ENCODE measurements at places on chromosomes 1 and 21.

DNA sequence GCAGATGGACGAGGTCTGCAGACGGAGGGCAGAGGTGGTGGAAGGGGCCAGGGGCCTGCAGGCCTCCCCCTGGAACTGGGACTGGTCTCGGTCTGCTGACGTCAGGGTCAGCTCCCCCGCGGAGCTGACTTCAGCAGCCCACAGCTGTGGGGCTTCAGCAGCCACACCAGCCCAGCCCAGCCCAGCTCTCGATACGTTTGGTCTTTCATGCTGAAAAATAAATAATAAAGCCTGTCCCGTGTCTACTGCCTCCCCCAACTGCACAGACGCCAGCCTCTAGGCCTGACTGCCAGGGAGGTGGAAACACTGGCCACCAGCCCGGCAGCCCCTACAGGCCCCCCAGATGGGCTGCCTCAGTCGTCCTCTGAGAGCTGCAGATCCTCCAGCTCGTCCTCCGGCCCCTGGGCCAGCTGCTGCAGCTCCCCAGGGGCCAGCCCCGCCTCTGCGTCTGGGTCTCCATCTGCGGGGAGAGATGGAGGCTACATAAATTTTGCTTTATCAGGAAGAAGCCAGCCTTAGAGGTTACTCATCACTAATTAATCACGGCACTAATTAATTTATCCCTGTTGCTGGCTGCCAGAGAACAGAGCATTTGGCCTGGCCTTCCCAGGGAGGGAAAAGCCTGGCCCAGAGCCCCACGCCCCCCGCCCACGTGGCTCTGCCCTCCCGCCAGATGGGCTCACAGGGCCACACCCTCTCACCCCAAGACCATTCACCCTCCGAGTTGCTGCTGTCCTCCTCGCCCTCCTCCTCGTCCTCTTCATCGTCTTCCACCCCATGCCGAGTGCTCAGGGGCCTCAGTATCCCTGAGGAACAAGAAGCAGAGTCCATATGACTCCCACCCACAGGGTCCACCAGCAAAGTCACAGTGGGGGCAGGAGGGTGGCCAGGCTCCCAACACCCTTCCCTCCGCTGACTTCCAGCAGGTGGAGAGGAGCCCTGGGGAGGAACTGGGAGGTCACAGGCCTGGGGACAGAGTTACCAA lies 14.4 kb downstream of the NOC2L start:
- no peak for DNase-seq

GRCh38 chr1:38059635-38060250 lies 13.2 kb upstream of the POU3F1 start:
- DNase-seq, result no peak

DNA sequence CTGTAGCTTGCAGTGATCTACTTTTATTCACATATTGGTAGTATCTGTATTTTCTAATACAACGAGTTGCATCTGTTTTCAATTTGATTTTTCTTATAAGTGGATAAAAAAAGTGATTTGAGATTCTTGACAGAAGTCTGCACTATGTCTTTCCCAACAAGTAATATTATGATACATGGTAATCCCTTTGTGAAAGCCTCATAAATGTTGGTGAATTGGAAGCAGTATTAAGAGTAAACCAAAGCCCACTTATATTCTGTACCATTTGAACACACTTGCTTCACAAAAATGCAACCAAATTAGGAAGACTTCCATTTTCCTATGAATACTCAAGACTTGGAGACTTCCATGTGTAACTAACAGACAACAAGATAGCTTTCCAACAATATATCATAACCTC lies 172.0 kb downstream of the HMCN1 start:
- no peak for DNase-seq

GRCh38 chr1:93815366-93816110 lies 63.5 kb downstream of the DNTTIP2 start:
- DNase-seq, result no peak

DNA sequence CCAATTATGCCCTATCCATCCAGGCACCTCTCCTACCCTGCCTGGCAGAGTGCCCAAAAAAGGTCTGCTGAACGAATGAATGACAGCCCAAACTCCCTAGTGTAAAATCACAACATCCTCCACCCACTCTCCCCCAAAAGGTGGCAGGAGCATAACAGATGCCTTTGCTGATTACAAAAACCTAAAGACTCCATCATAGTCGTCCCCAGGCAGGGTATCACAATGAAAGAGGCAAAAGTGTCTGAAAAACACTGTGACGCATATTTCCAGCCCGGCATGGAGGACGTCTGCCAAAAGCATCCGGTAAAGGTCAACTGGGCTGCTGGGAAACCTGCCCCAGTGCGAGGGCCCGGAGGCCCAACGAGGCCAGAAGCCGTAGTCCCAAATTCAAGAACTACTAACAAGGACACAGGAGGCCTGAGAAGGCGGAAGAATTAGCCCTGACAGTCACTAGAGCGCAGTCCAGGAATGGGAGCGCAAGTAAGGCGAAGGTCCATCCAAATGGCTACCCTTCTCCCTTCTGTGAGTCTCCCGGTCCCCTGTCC lies 576 bp downstream of the SMIM12 start:
- no peak for DNase-seq

- DNase-seq, result no peak
Measured at GRCh38 chr21:34105947-34106541, 32.7 kb downstream of the MRPS6 start.

DNA sequence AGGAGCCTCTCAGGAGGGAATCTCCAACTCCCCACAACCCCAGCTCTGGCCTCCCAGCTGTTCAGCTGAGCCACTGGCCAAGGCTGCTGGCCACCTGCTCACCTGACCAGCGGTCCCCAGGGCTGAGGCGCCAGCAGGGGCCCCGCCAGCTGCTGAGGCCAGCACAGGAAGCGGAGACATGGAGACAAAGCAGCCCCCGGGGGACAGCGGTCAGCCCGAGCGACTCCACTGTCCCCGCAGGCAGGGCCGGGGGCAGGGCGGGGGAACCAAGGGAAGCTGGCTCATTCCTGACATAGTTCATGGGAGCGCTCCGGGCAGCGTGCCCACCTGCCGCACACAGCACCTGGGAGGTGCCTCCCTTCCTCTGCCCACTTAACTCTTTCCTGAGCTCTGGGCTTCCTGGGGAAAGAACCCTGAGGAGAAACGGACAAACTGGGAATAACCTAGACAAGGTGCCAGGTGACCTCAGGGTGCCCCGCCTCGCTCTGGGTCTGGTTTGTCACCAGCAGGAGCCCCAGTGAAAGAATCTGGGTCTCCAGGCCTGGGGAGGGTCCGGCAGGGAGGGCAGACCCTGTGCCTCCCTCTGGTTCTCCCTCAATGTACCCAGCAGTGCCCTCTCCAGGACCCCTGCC lies 10.7 kb downstream of the EPHA2 start:
- no peak for DNase-seq

GRCh38 chr1:93079685-93080141 lies 630 bp downstream of the MTF2 start:
- no peak for DNase-seq

- no peak for DNase-seq
Measured at GRCh38 chr1:33329600-33330305, 8.9 kb upstream of the A3GALT2 start.

DNA sequence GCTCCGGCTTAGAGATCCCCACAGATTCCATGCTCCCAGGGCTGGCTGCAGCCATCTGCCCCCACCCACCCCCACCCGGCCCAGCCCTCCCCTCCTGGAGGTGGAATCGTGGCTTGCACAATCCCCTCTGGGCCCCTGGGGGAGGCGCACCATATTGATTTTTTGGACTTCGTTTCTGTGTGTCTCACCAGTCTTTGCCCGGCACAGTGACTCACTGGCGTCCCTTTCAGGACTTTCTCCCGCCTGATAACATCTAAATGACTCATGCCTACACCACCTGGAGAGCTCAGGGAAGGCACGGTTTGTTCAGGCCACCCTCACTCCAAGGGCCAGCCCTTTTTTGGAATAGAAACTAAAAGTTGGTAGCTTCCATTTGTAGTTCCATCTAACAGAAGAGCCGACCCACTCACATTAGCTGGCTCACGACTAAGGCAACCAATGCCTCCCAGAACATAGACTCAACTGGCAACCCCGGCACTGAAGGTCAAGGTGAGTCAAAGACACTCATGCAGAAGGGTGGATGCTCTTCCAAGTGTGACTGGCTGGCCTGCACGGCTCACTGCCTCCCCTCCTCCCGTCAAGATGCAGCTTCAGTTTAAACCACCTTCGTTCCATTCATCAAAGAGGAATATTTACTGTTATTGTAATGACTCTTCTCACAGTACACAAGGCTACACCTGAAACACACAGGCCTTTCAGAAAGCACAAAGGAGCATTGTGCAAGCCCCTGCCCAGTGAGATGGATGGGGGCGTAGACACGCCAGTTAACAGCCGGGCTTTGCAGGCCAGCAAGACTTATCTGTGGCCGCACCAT lies 18.1 kb upstream of the ETS2 start:
- DNase-seq, result no peak

GRCh38 chr1:119544165-119544762 lies 37.3 kb downstream of the HSD3B1 start:
- no peak for DNase-seq

DNA sequence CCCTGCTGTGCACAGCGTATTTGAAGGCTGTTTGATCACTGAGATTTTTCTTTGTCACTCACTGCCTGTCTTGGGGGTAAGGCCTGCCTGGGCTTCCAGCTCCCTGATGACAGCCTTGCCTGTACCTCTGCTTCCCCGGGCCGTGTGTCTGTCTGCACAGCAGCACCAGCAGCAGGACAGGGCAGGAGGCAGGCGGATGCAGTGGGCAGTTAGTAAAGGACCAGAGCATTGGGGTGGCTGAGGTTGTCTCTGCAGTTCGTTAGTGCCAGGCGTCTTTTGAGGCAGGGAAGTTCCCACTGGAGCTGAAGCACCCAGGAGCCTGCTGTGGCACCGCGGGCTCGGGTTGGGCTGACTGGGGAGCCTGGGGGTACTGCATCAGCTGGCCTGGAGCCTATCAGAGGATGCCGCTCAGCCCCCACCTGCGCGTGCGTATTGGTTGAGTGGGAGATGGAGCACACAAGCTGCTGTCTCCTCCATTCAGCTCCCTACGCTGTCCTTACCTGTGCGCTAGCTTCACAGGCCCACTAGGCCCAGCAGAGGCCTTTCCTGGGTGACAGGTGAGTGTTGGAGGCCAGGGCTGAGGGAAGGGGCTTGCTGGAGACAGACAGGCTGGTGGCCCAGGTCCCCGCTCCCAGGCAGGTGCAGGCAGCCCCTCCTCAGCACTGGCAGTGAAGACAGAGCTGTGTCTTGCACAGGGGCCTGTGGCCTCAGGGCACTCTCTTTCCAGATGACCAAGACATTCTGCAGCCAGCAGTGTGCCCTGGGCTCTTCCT lies 28.2 kb downstream of the SNAP47 start:
- no peak for DNase-seq

DNA sequence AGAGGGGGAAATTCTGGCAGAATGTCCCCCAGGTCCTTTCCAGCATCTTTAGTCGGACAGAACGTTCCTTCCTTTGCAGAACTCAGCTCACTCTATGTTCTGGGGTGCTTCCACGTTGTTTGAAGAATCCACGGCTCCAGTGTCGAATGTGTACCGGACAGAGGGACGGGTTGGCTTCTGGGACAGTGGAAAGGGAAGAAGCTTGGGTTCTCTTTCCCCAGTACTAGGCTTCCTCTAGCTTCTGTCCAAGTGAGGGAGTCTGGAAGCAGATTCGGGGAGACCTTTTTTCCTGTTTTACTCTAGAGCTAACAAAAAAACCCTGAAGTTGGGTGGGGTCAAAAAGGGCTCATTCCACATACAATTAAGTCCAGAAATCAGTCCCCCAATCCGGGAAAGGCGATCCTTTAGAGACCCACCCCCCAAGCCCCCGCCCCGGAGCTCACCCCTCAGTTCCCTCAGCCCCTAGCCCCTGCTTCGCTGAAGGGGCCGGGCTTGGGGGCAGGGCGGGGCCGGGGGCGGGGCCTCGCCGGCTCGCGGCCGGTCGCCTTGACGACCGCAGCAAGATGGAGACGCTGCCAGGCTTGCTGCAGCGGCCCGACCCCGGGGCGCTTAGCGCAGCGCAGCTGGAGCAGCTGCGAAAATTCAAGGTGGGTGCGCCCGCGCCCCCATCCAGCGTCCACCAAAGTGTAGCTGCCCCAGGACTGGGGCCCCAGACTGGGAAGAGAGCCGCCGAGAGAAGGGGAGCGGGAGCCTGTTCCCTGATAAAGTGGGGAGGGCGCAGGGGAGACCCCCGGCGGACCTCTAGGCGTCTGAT lies at the start of gene RIIAD1:
RIIAD1 (plus strand) TSS at position 549 of the 814 bp plus-strand sequence; CDS start at position 564, 15 bp downstream.
- DNase-seq, result peak; percentile 16

DNA sequence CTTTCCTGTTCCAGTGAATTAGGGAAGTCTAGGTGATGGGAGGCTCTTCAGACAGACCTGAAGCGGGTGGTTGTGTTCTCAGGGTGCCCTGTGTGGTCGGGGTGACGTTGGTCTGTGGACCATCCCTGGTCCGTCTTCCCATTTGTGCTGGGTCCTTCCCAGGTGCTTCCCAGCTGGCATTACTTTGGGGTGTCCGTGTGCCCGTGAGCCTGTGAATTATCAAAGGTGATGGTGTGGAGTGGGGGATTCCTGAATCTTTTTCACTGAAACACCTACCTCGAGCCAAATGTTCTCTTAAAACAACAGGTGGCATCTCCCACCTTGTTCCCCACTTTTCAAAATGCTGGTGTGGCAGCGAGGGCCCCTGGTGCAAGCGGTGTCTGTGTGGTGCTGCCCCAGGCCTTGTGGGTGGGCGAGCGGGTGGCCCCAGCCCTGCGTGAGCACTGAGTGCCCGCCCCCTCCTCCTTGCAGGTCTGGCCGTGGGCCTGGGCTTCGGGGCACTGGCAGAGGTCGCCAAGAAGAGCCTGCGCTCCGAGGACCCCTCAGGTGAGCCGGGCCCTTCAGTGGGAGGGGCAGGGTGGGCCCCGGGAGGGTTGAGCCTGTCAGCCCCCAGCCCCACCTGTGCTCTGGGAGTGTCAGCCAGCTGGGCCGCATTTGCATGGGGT lies 37.0 kb downstream of the COQ8A start:
- DNase-seq, result no peak

- no peak for DNase-seq
Measured at GRCh38 chr1:85460555-85461088, 4.3 kb downstream of the DDAH1 start.

DNA sequence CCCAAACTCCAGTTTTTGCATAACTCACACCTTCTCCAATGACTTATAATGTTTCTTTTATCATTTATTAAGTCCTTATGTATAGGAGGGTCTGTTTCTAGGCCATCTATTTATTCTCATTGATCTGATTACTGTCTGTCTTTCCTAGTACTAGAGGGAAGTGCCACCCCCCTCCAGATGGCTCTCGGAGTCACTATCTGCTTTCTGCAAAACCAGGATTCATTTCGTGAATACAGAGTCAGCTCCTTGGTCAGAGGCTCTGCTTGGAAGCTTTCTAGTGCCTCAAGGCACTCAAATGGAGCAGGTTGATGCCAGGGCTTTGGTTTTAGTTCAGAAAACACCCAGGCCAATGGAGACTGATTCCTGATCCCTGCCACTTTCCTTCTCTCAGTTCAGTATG lies 102.3 kb upstream of the CD34 start:
- DNase-seq, result no peak

GRCh38 chr1:159058751-159059150 lies 17.8 kb downstream of the AIM2 start:
- DNase-seq, result no peak

All from activated CD8-positive, alpha-beta memory T cell treated with anti-CD3 and anti-CD28 coated beads for 1 hour (primary cell).